Fibroblast of skin of right biceps (primary cell): ENCODE measurements at places on chromosomes 6 and 20.
A peak's percentile ranks its signal among the peaks of the same experiment; 100 is the strongest.

DNA sequence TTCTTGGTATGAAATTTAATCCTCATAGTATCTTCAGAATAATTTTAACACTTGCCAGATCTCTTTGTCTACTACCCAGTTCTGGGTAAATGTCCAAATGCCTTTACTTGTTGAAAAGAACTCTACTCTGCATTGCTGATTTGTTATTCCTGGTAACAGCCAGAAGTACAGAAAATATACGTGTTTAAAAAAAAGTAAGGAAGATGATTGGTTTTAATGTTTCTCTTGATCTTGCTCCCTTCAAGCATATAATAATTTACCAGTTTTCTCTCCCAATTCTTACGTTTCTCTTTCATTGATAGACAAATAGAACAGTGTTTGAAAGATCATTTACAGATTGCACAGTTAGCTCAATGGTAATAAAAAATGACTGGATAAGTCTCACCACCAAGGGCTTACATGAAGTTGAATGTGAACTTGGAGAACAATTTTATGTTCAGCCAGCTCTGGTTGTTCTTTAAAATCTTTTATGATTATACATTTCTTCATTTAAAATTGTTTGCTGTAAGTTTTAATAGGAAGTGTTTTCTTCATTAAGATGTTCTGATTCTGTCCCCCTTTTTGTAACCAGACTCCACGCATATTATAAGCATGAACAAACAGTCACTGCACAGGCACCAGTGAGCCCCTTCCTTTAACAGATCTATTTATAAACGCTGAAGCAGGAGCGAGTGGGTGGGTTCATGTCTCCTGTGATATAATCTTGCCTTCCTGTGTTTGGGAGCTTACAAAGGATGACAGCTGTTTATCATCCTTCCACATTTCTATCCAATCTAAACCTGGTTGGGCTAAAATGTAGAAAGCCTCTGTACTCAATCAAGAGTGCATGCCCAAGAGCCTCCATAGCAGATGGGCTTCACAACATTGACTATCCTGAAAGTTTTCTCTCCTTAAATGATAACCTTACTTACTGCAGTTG lies 299.5 kb downstream of the PRL start:
- peak; percentile 66 for DNase-seq

GRCh38 chr6:45900808-45901752 lies 114.6 kb downstream of the CLIC5 start:
- DNase-seq: peak; percentile 70

GRCh38 chr20:57398231-57398821 lies 7.1 kb downstream of the RBM38 start:
- no peak for DNase-seq

GRCh38 chr6:166369782-166370181 lies 13.0 kb downstream of the MPC1 start:
- no peak for DNase-seq

DNA sequence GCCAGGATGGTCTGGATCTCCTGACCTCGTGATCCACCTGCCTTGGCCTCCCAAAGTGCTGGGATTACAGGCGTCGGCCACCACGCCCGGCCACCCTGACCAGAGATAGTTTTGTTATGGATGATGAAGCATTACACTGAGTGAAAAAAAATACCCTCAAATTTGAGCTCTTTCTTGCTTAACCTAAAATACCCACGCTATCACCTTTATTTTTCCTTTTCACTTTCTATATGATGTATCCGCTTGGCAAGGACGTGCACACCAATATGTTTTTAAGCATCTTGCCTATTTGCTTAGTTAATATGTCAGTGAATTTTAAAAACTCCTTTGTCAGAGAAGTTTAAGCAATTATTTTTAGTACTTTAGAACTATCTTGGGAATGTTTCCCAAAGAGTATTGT lies 150.4 kb downstream of the INSM1 start:
- no peak for DNase-seq

DNA sequence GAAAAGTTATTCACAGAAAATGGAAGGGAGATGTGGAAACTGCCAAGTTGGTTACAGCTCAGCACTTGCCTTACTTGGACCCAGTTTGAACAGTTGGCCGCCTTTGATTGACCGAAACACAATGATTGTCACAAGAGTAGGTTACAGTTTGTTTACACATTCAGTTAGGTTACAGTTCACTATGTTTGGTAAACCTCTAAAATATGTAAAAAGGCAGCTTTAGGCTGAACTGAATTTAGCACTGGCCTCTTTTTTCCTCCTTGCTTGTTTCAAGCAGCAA lies 116.2 kb downstream of the OLIG3 start:
- no peak for DNase-seq

DNA sequence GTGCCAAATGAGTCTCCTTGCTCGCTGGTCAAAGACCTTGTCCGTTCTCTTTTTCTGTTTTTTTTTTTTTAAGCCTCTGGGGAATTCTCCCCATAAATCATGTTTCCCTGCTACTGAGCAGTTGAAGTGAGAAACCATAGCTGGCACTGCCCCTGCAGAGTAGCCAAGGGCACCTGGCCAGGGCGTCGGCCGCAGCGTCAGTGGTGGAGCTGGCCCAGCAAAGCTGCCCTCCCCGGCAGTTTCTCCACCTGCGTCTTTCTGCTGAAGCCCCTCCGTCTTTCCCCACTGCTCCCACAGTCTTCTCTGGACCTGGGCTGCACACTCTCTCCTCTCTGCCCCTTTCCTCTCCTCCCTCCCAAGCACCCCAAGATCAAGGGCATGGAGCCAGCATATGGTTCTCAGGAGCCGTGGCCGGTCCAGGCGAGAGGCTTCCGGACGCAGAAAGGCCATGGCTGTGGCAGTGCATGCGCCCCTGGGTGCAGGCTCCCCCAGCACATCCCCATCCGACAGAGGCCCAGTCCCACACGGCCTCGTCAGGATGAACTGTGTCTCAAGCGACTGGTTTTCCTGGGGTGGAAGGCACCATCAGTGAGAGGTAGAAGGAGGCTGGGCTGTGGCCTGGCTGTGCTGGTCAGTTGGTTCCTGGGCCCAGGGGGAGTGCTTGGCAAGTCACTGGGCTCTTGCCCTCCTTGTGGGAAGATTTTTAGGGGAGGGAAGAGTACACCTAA lies 218.1 kb downstream of the ERMARD start:
- no peak for DNase-seq

- no peak for DNase-seq
Observed at GRCh38 chr6:60695232-60695631, 1590.8 kb downstream of the KHDRBS2 start.

DNA sequence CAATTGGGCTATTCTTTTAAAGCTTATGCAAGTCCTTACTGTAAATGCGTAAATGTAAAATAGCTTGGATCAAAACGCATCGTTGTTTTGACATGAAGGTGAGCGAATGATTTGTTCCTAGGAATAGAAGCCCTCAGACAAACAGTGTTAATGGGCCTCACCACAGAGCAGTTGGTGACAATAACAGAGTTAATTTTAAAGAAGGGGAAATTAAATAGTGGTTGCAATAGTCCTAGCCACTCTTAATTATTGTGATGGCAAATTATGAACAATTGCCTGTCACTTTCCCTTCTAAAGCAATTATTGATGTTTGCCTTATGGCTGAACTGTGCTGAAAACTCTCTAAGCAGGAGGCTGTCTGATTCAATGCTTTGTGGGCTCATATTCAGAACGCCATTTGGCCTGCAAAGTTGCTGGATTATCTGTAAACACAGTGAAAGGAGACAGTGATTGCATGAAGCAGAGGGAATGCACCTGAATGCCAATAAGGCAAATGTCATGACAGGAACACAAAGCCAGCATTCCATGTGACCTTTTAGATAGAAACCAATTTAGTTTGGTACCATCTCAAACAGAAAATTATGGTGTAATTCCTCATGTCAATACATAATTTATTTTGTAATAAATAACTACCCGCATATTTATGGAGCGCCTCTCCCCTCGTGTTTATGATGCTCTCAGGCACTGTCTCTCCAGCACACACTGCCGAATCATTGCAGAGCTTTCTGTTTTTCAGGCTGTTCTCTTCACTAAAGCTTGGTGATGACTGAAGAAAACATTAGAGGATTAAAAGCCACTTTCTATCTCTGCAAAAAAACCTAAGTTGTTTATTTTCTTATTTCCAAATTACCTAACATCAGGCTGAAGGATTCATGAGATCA lies 387.5 kb downstream of the HACE1 start:
- DNase-seq: no peak

DNA sequence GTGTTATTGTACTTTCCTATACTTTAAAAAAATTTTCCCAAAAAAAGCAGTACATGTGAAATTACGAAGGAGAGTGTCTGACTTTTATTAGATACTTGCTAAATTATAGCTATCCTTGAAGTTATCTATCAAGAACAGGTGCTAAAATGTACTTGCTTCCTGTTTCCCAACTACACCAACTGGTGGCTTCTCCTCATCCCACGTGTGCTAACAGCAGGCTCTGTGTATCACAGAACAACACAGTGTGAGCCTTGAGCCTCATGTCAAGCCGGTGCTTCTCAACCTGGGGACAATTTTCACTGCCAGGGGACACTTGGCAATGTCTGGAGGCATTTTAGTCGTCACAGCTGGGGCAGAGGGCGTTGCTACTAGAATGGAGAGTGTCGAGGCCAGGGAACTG lies 36.2 kb upstream of the CDYL start:
- no peak for DNase-seq

DNA sequence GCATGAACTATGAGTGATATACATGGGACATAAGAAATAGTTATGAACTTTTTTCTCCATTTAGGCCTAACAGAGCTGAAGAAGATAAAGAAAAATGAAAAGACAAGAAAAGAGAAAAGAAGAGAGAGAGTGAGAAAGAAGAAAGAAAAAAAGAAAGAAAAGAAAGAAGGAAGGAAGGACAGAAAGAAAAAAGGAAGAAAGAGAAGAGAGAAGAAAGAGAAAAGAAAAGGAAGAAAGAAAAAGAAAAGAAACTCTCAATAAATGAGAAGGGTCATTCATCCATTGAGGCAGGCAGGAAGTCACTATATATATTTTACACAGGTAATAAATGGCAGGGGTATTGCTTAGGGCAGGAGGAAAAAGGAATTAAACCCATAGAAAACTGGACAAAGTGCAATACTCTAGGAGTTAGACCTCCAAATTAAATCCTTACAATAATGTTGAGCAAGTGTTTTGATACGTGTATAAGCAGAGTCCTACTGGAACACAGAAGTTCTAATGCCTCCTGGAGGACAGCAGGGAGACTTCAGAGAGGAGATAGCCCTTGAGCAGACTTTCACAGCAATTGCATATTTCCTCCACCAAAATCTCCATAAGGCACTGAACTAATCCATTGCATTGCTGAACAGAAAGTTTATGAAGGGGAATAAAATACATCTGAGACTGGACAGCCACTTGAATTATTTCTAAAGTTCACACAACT lies 86.4 kb upstream of the TENT5A start:
- no peak for DNase-seq

- DNase-seq: peak; percentile 44
Observed at GRCh38 chr20:24649787-24650490, 180.5 kb downstream of the SYNDIG1 start.

DNA sequence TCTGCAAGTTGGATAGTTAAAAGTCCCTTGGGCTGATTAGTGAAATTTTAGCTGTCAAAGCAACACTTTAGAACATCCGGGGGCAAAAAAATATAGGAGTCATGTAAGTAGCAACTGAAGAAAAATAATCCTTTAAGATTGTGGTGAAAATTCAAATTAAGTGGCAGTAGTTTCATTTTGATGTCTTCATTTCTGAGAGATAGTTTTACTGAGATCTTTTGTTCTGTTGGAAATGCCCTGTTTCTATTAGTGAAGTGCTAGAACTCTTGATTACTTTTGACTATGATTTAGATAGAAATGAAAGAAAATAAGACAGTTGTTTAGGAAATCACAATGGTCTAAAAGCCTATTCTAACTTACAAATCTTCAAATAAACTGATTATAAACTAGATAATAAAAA lies 587.3 kb upstream of the MMS22L start:
- no peak for DNase-seq

- no peak for DNase-seq
Observed at GRCh38 chr6:98433325-98434056, 400.9 kb upstream of the POU3F2 start.

- DNase-seq: peak; percentile 46
Observed at GRCh38 chr6:36962874-36963273, 8.3 kb downstream of the PI16 start.

- no peak for DNase-seq
Observed at GRCh38 chr20:19328676-19329075, 116.2 kb downstream of the SLC24A3 start.

DNA sequence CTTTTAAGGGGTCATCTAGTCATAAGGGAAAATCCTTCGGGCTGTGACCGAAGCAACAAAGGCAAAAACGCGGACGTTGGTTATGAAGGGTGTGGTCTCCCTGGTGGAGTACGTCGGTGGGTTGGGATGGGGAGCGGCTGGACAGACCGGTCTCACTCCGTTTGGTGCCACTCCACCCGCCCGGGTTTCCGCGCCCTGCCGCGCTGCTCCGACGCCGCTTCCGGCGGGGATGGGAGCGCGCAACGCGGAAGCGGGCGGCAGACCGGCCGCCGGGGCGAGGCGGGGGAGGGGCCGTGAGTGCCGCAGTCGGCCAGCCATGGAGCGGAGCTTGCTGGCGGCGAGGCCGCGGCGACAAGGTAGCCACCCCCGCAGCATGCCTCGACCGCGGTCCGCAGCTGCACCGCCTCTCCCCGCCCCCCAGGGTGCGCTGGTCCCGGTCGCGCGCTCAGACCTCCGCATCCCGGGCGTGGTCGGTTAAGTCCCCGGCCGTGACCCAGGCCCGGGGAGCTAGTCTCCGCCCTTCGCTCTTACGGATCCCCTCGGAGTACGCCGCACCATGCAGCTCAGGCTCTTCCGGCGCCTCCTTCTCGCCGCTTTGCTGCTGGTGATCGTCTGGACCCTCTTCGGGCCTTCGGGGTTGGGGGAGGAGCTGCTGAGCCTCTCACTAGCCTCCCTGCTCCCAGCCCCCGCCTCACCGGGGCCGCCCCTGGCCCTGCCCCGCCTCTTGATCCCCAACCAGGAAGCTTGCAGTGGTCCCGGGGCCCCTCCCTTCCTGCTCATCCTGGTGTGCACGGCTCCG lies at the start of gene B3GALT4:
TSS of gene B3GALT4 (plus strand) at position 260 of the 799 bp plus-strand sequence. CDS start at position 557, 297 bp downstream.
- peak; percentile 76 for DNase-seq

DNA sequence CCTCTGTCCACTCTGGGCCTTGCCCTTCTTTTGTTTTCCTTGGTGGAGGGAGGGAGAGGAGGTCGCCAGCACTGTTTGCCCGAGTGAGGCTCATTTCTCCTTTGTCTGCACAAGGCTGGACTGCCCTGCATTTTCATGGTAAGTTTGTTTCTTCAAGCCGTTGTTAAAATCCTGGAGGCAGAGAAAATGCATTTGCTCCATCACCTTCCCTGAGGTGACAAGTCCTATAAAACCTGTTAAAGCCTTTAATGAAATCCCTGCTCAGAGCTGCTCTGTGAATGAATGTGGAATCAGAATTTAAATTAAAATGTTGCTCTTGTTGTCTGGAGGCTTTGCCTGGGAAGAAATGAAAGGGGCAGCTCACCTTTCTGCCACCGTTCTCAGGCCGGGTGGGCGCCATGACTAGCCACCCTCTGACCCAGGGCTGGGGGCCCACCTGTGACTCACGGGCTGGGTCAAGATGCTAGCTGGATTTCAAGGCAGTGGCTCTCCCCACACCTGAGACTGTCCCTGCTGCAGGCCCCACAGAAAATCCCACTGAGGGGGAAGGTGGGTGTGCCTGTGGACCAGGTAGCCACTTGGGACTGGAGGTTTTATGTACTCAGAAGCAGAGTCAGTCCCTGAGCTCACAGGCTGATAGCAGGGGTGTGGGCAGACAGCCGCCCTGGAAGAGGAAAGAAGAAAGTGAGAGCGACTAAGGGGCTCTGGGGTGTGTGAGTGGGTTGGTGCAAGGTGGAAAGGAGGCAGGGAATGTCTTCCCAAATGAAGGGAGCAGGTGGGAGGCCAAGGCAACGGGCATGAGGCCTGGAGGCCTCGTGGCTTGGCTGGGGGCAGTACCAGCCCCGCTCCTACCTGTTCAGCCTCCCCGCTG lies 24.0 kb upstream of the MYT1 start:
- DNase-seq: no peak
